Thyroid gland (tissue), 4 donors: ENCODE measurements at places on chromosomes 5 and 9. TPM values are rescaled to one million over a fixed set of nuclear protein-coding genes. Genes with fewer than 3 reads are reported as not detected.

DNA sequence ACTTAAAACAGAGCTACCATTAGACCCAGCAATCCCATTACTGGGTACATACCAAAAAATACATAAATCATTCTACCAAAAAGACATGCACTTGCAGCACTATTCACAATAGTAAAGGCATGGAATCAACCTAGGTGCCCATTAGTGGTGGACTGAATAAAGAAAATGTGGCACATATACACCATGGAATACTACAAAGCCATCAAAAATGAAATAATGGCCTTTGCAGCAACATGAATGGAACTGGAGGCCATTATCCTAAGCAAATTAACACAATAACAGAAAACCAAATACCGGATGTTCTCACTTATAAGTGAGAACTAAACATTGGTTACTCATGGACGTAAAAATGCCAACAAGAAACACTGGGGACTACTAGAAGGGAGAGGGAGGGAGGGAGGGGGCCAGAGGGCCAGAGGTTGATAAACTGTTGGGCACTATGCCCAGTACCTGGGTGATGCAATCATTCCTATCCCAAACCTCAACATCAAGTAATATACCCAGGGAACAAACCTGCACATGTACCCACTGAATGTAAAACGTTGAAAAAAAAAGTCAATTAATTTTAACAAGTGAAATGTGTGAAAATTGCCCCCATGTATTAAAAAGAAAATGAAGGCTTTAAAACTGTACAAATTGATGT lies 24.5 kb upstream of the GPR150 start:
- DNase-seq: no peak

- no peak for DNase-seq
Observed at GRCh38 chr9:13616491-13617035, 337.1 kb upstream of the MPDZ start.

DNA sequence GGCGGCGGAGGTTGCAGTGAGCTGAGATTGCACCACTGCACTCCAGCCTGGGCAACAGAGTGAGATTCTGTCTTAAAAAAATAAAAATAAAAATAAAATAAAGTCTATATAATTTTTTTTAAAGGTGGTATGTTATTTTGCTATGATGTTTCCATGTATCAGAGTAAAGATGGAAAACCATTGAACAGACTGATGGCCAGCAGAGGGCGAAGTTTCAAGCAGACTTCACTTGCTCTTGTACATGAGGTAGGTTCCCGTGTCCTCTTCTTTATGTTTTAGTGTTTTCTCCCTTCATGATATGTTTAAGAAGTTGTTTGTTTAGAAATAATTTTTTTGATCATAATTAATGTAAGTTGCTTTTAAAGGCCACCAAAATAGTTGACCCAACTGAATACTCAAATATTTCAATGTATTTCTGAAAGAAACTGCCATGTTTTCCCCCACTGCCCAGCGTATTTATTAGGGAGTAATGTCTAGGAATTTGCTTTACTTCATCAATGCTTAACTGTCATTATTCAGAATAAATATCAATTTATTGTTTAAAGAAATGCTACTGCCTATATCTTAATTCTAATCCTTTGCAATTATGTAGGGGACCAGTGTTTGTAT lies 146.4 kb downstream of the HACD4 start:
- peak; percentile 71 for DNase-seq

DNA sequence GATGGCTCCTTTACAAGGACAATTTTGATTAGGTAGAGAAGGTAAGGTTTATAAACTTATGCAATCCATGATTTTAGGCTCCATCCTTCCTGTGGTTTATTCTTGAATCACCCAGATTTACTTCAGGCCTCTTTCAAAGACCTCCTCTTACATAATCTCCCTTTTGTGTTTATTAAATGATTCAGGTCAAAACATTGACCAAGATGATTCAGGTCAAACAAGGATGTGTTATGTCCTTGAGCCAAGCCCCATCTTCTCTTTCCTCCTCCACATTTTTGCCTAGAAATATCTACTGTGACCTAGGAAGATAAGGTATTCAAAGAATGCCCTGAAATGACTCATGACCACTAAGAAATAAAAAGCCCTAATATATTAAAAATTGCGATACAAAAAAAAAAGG lies 31.8 kb upstream of the TLR4 start:
- DNase-seq: no peak

- no peak for DNase-seq
Observed at GRCh38 chr5:93724791-93725190, 16.6 kb downstream of the POU5F2 start.

DNA sequence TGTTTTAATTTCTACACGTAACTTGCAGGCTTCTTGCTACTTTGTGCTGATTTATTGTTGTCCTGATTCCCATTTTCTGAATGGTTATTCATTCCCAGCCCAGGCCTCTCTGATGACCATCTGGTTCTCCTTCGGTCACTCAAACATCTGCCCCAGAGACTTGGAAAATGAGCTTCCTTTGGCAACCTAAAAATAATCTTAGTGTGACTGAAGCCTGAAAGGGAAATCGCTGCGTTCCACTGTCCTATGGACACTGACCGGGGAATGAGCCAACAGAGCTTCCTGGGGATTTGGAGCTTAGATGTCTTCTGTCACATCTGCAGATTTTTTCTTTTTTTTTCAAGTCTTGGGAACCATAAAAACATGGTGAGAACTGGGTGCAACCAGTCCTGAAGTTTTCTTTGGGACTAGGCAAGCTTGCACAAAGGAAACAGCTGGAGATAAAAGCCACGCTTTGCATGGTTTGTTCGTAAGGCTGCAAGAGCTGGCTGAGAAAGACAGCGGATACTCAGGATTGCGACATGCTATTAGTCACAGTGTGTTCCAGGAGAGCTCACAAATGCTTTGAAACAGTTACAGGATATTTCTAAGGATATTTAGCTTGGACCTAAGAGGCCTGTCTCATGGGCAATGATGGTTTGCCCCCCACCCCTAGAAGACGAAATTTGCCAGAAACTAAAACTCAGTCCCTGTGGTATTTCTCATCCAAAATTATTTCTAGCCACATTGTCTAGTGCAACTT lies 146.2 kb downstream of the GOLPH3 start:
- peak; percentile 66 for DNase-seq

GRCh38 chr9:26321935-26322334 lies 570.7 kb downstream of the CAAP1 start:
- DNase-seq: no peak

The TEX48 gene
- not detected for total RNA-seq

- no peak for DNase-seq
Observed at GRCh38 chr9:113395000-113395861, 5.9 kb downstream of the ALAD start.

GRCh38 chr5:28896949-28897348 lies 1858.6 kb upstream of the CDH9 start:
- no peak for DNase-seq

DNA sequence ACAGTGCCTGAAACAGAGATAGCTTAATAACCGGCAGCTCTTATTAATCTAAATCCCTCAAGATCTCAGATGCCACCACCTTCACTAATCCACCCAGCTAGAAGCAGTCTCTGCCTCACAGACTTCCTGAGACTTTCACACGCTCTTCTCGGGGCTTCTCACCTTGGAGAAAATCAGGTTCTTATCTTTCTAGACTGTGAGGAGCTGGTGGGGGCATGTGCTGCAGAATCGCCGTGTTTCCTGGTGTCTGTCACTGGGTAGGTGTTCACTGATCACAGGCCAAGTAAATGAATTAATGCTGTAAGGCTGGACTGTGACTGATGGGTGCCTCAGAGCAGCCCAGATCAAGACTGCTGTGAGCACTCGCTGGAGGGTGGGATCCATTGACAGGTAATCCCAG lies 101.7 kb downstream of the PSD2 start:
- no peak for DNase-seq

DNA sequence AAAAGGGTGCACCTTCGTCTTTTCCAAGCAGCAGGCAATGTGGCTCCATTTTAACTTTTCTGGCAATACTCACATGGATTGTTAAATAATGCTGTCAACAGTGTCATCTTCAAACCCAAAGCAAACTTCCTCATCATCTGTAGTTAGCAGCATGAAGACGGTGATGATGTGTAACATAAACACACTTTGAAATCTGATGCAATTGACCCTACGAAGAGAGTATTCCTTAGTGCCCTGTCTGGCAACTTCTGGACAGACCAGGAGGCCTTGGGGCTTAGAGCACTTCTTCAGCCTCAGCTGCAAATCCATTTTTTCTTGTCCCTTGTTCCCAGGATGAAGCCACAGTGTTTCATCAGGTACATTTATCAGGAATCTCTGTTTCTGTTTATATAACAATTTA lies 149.1 kb downstream of the GHR start:
- DNase-seq: no peak

The PCDHB1 gene
- total RNA-seq: not detected

GRCh38 chr5:32332966-32333365 lies 20.2 kb upstream of the MTMR12 start:
- DNase-seq: no peak

The EPB41L4A gene
- total RNA-seq: 32.3 TPM

DNA sequence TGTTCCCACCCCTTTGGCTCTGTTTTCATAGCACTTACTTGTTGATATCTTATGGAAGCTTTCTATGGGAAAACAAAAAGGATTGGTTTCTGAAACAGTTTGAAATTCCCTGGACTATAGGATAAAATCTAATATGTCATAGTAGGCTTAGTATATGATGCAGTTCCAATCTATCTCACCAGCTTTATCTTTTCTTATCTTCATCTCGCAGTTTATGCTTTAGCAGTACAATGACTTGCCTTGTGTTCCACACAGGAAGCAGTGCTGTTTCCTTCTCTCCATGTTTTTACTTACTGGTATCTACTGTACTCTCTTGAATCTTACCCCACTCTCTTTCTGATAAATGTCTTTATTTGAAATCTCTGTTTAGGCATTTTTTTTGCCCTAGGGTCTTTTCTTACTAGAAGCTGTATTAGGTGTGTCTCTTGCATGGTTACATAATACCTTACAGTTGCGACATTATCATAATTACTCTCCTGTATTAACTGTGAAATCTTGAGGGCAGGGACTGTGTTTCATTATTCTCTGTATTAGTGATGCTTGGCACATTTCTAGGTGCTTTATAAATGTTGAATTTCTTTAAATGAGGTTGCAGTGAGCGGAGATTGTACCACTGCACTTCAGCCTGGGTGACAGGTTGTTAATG lies 76.3 kb downstream of the FOCAD start:
- DNase-seq: no peak

The PCDHAC2 gene
- total RNA-seq: 2.5 TPM

The OMD gene
- 6.0 TPM for total RNA-seq

The SV2C gene
- not detected for total RNA-seq

The C5 gene
- 2.4 TPM for total RNA-seq

DNA sequence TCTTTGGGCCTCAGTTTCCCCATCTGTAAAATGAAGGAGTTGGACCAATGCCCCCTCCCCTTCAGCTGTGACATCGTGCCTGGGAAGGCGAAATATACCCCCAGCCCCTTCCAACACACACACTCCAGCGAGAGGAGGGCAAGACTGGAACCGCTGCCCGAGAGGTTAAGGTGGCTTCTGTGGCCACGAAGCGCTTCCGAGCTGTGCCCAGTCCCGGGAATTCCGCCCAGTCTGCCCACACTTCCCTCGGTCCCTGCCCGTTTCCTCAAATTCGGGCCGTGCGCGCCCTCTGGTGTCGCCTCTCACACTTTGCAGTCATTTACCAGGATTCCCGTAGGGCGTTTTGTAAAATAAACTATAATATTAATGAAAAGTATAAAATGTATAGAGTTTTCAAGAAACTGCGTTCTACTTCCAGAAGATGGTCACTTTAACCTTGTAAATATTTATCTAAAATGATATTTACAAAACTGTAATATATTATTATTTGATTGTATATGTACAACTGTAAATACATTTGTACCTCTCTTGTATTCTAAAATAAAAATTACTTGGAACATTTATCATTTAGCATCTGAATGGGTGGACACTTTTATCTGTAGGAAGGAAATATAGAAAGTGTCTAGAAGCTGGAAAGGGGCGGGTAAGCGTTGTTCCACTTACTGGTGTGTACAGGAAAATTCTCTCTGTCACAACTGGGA lies 11.0 kb upstream of the EXOSC2 start:
- peak; percentile 89 for DNase-seq
